ENCODE measurements at places on chromosomes 16 and 17.

- DNase-seq: no peak
Measured at GRCh38 chr16:30651124-30652004, 604 bp downstream of the PRR14 start.

- no peak for DNase-seq
Measured at GRCh38 chr17:77315551-77316190, 174.9 kb downstream of the SEC14L1 start.

GRCh38 chr17:39729280-39729851 lies 966 bp downstream of the MIEN1 start:
- DNase-seq: no peak

- no peak for DNase-seq
Measured at GRCh38 chr17:75899767-75900468, 3.2 kb upstream of the TRIM65 start.

GRCh38 chr17:35889241-35889640 lies 9.1 kb upstream of the CCL5 start:
- no peak for DNase-seq

DNA sequence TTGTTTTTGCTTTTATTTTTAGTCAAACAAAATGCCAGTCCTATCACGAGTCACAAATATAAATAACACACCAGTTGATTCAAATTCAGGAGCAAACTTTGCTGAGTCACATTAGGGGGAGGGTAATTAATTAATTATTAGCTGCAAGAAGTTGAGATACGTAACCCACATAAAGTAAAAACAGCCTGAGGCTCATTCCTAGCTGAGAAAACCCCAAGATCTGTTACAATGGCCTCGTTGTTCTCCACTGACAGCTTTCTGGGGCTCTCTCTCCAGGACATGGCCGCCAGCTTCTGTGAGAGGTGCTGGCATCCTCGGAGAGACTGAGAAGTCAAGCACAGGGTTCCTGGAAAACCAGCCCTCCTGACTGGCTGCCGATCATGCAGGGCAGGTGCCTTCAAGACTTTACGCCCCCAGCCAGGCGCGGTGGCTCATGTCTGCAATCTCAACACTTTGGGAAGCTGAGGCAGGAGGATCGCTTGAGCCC lies 11.1 kb downstream of the RAB40B start:
- no peak for DNase-seq

DNA sequence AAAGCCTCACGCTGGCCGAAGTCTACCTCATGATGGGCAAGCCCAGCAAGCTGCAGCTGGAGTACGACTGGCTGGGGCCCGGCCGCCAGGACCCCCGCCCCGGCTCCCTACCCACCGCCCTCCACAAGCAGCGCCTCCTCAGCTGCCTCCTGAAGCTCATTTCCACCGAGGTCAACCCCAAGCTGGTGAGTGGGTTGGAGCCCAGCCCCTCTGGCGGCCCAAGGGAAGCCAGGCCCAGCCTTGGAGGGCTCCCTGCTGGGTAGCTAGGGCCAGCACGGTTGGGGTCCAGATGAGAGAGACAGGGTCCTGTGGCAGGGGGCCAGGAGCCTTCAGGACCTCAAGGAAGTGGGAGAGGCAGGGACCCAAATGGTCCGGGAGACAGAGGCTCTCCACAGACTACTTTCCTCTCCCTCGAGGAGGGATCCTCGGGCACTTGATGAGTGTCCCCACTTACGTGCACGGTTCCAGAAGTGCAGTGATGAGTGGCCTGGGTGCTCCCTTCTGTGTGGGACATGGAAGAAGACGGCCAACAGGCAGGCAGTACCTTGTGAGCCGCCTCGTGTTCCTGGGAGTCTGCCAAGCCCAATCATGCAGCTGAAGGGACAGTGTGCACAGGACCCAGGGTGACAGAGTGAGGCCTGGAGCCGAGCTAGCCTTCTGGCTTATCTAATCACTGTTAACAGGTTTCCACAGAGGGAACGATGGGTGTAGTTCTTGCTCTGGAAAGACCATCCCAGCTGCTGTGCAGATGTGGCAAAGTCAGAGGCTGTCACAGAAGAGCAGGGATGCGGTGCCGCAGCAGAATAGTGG lies 21.1 kb upstream of the JPT2 start:
- no peak for DNase-seq

DNA sequence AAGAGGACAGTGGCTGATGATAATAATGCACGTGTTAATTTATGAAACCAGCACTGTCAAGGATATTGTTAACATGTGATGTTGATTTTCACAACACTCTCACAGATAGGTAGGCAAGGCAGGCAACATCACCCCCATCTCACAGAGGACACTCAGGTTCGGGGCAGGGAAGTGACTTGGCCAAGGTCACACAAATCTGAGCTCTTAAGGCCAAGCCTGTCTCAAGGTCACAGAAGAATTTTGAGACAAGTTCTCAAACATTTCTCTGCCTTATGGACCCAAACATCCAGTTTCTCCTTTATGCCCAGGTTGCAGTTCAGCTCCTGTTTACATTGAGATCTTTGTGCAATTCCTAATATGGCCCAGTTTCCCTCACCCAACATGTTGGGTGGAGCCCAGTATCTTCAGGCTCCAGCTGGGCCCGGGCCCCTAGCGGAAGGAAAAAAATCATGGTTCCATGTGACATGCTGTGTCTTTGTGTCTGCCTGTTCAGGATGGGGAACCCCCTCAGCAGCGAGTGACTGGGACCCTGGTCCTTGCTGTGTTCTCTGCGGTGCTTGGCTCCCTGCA lies 1.3 kb downstream of the SLC2A4 start:
- no peak for DNase-seq

GRCh38 chr17:65799454-65799853 lies 238.0 kb upstream of the AXIN2 start:
- no peak for DNase-seq

DNA sequence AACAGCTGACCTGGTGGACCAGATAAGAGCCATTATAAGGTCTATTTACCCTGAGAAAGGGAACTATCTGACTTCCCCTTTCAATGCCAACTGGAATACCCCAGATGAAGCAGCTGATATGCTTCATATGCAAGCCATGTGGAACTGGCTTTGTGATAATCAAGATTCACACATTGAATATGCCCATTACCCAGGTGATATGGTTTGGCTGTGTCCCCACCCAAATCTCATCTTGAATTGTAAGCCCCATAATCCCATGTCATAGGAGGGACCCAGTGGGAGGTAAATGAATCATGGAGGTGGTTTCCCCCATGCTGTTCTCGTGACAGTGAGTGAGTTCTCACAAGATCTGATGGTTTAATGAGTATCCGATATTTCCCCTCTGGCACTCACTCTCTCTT lies 42.1 kb downstream of the IKZF3 start:
- no peak for DNase-seq

GRCh38 chr17:47844227-47844626 lies 3.2 kb upstream of the SCRN2 start:
- DNase-seq: no peak

- DNase-seq: no peak
Measured at GRCh38 chr16:84548971-84549844, 44.7 kb upstream of the MEAK7 start.

GRCh38 chr16:70704586-70704985 lies 18.7 kb upstream of the MTSS2 start:
- DNase-seq: no peak

DNA sequence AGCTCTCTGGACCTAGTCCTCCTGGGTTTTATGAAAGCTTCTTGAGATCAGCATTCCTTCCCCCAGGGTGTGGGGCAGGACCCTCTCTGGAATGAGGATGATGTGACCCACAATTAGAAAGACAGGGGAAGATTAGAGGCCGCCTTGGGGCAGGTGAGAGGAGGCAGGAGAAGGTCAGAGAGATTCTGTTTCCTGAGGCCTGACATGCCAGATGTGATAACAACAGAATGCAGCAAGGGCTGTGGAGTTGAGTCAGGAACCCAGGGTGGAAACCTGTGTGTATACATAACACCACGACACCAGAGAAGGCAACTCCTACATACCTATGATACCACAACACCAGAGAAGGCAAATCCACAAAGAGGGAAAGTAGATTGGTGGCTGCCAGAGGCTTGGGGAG lies 5.4 kb upstream of the SLC5A10 start:
- no peak for DNase-seq

- DNase-seq: no peak
Measured at GRCh38 chr17:81486199-81486810, 26.3 kb downstream of the ACTG1 start.

GRCh38 chr17:46147296-46147695 lies 45.9 kb downstream of the KANSL1 start:
- no peak for DNase-seq

DNA sequence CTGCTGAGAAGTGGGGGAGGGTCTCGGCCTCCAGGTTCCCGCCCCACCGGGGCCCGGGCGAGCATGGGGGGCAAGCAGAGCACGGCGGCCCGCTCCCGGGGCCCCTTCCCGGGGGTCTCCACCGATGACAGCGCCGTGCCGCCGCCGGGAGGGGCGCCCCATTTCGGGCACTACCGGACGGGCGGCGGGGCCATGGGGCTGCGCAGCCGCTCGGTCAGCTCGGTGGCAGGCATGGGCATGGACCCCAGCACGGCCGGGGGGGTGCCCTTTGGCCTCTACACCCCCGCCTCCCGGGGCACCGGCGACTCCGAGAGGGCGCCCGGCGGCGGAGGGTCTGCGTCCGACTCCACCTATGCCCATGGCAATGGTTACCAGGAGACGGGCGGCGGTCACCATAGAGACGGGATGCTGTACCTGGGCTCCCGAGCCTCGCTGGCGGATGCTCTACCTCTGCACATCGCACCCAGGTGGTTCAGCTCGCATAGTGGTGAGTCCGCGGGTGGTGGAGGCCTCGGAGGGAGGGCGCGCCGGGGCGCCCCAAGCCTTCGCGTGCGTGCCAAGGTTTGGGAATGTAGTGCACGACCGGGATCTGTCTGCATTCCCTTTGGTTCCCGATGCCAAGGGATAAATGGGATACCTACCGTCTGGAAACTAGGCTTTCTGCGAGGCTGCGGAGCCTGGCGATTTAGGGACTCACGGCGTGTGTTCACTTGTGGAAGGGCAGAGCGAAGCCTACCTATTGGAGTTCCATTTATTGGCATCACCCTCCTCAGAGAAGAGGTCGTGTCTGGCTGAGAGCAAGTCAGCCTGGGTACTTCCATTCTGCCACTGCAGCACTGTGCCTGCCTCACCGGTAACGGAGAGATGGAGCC lies 1.0 kb downstream of the ZNRF1 start:
- no peak for DNase-seq

DNA sequence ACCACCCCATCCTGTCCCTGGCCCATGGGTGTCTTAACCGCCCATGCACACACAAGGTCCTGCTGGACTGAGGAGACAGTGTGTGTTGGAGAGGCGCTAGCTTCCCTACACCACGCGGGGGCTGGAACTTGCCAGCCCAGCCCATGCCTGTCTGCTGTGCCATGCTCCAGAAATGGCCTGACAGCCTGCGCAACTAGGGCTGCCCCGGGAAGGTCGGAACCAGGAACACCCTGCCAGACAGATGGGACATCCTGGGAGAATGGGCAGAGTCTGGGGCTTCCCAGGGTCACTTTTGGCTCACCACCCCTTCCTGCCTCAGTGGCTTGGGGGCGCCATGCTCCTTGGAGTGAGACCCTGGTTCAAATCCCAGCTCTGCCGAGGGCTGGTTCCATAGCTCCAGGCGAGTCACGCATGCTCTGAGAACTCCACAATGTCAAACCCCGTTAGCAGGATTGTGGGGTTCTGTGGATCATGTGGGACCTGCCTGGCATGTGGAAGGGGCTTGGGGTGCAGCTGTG lies 36.2 kb downstream of the SREBF1 start:
- no peak for DNase-seq

GRCh38 chr17:56987283-56987834 lies 9.4 kb downstream of the SCPEP1 start:
- no peak for DNase-seq

- DNase-seq: no peak
Measured at GRCh38 chr17:68289936-68290267, 1.0 kb downstream of the SLC16A6 start.

DNA sequence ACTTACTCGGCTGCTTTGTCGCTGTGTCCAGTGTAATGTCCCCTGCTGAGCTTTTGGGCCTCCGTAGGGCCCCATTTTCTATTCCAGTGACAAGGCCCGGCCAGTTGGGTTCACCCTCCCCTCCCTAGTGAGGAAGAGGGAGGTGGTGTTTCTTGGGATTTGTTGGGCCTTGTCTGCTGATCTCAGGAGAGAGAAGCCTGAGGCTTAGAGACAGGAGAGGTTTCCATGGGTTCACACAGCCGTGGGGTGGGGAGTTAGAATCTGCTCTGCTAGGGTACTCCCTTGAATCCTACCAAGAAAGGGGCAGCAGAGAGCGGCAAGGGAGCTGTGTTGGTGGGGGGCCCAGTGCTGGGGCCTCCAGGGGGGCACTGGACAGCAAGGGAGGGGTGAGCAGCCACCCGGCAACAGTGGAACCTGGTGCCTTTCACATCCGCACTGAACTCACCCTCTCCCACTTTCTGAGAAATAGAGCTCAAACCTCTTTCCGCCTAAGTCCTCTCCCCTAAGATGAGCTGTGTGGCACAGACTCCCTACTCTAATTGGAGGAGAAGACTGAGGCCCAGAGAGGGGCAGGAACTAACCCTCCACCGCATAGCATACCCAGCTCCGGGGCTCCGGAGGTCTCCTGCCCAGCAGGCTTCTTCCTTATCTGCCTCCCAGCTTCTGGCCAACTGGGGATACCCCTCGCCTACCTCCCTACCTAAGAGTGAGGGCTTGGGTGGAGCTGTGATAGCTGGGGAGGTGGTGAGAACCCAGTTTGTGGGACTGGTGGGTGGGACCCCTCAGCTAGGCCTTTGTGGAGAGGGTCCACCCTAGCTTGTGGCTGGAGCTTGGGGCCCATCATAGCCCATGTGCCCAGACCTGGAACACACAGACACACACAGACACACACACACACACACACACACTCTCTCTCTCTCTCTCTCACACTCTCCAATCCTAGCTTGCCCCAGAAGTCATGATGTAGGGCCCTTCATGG lies 6.8 kb downstream of the TBKBP1 start:
- DNase-seq: no peak

- DNase-seq: no peak
Measured at GRCh38 chr16:2711370-2712062, 8.5 kb downstream of the PRSS27 start.

GRCh38 chr17:63189082-63189481 lies 223.0 kb downstream of the TANC2 start:
- DNase-seq: no peak

DNA sequence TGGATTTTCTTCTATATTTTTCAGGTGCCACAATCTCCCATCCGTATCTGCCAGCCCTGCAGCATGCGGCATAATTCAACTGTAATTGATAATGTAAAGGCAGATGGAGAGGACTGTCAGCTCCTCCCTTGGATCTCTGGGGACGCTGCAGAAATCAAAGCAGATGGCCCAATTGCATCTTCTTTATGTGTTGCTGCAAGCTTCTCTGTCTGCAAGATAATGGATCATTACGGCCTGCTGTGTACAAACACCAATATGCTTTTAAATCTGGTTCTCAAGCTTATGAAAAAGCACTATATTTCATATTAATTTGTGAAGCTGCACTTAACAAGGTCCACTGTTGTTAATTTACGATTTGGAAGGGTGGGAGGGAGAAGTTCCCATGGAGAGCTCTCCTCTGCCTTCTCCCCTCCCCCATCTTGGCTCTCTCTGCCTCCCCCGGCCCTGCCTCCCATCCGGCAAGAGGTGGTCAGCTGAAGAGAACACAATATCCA lies 607.5 kb downstream of the TOX3 start:
- no peak for DNase-seq

- DNase-seq: no peak
Measured at GRCh38 chr17:77735566-77736198, 222.8 kb upstream of the TNRC6C start.
